Activated CD4-positive, alpha-beta T cell treated with anti-CD3 and anti-CD28 coated beads, Interleukin-2, amount 10 ng/mL, durations not matched to agents 7 days and 5 days (primary cell): ENCODE measurements at places on chromosomes 13 and 19.

DNA sequence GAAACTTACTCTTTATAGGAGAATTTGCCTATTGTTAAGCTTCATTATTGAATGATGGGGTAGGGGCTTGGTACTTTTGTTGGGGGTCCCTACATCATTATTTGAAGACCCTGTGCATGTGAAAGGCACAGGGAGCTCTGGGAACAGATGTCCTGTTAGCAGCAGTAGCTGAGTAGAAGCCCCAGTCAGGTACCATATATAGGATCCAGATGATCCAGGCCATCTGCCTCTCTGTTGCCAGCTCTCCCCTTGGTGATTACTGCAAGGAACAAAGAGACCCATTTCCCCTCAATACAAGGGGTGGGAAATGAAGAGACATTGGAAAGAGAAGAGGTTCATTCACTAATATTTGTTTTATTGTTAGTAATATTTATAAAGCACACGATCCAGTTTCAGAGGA lies 4.4 kb upstream of the MTMR6 start:
- DNase-seq = no peak

GRCh38 chr13:26914624-26915023 lies 154.0 kb upstream of the GPR12 start:
- DNase-seq = peak; percentile 17

DNA sequence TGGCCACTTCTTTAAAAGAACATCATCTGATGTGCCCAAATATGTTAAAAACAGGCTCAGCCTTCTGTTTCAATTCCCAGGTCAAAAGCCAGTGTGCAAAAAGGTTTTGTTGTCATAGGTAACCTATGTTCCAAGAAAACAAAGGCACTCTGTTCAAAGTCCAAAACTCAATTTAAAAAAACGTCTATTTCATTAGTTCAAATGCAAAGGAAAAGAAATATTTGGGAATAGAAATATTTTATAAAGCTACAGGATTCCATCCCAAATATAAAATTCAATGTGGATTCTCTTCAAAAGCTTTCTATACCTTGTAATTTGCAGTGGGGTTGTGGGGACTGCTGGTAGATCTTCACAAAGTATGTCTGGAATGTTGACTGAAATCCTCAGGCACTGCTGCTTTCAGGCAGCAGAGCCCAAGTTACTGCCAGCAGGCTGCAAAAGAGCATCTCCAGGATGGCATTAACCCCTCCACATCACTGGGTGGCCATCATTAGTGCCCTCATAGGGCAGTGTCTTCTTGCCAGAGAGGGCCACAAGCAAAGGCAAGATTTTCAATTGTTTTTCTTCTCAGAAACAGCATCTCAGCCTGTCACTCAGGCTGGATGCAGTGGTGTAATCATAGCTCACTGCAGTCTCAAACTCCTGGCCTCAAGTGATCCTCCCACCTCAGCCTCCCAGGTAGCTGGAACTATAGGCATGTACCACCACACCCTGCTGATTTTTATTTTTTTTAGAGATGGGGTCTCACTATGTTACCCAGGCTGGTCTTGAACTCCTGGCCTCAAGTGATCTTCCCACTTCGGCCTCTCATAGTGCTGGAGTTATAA lies 22.8 kb upstream of the STK24 start:
- no peak for DNase-seq

- no peak for DNase-seq
These were observed 7.2 kb upstream of the PABPC3 start for GRCh38 chr13:25088562-25089221.

GRCh38 chr19:40387155-40387554 lies 2.8 kb downstream of the HIPK4 start:
- no peak for DNase-seq

- no peak for DNase-seq
These were observed 441 bp downstream of the GJB2 start for GRCh38 chr13:20192158-20192835.

DNA sequence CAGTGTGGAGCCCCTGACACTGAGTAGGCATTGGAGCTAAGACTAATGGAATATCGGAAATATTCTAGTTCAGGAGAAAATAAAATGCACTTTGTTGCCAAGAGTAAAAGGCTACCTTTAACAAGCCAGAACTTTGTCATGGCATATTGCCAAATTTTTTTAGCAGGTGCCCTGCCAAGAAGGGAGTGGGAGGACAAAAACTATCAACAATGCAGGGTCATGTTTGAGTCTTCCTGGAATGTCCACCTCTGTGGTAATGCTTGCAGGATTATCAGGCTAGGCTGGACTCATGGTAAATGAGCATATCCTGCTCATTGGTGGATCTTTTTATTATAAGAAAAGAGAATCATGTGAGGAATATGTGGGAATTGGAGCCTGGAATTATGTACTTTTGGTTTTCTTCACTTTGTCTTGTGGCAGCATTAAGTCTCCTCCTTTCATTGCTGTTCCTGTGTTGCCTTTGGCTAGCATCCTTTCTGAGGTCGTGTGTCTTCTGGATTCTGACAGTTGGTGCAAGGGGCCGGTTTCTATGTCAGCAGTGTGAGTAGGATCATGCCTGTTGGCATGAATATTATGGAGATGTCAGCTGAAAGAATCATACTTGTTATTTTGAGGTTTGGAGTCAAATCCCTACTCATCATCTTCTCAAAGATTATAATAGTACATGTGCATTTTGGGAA lies 122.9 kb upstream of the SPRY2 start:
- DNase-seq = no peak

DNA sequence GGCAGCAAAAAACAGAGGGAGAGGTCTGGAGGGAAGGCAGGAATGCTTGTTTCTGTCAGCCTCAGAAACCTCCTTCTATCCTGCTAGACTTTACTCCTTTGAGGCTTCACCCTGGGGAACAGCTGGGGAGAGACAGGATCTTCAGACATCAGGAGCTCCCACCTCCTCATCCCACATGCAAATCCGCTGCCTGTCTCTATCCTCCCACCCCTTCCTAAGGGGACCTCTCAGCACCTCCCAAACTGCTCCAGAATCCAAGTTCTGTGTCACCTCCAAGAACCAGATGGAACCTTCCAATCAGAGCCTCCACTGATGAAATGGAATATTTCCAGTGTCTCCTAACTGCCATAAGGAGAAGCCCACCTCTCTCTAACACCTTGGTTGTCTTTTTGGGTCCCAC lies 9.7 kb upstream of the ERCC2 start:
- DNase-seq = no peak

DNA sequence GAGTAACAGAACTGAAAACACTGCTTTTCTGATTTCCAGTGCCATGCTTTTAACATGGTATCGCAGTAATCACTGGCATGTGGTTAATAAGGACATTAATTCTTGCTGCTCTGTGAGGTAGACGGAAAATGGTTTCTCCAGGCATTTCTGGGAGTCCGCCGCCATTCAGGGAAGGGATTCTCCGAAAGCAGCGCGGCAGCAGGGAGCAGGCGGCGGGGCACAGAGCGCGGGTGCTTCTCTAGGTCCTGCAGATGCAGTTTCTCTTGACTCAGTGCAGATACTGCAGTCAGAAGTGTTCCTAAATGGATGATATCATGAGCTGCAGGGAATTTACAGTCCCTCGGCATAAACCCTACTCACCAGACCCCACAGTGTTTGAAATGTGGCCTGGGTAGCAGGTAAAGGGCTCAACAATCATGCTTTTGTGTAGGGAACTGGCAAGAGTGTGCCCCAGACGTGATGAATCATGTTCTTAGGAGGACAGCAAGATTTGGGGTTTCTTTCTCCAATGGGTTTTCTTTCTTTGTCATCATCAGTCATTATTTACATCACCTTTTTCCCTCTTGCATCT lies 338.6 kb upstream of the ARGLU1 start:
- DNase-seq = no peak

DNA sequence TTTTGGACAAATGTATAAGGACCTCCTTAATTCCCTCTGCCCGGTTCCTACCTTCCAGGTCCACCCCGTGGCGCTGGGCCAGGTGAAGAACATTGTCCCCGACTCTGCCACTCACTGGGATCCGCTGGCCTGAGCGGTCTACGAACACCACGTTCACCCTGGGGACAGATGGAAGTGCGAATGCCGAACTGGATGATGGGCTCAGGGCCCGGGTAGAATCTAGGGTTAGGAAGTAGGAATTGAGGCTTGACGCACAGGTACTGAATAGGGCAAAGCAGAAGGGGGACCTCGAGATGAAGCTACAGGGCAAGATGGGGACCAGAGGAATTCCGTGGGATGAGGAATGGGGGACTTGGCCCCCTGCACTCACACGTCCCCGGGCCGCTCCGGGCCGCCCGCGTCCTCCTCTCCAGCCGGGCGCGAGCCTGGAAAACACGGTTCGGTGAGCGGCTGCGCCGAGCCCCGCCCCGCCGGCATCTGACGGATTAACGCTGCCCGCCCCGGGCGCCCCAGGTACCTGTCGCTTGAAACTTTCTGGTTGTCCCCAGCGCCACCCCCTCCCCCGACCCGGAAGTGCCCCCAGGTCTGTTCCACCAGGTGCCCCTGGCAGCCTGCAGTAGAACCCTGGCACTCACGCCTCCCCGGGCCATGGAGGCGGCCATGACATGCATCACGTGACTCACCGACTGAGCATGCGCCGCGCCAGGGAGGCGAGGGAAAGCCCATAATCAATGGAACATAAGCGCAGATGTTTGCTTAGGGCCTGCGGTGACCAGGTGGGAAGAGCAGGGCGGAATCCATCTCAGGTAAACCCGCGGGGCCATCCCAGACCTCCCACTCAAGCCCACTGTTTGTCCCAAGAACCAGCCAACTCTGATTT lies at the start of gene FDX2:
TSS of gene FDX2 (minus strand) at position 681 of the 880 bp plus-strand sequence. CDS start at position 662, 19 bp downstream.
- peak; percentile 92 for DNase-seq

DNA sequence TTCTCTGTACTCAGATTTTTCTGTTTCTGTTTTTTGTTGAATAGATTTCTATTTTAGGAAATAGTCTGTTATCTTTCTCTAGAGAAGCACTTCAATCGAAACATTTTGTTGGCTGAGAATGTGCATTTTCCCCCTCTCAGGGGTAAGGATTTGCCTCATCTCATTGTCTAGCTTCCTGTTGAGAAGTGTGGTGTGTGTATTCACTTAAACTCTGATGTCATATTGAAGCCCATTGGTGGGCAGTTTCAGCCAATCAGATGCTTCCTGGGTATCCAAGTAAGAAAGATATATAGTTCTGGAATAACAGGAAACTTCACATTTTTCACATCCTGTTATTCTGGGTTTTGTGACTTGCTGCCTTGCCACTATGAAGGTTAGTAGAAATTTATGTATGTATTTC lies 87.6 kb downstream of the ARHGEF7 start:
- no peak for DNase-seq

DNA sequence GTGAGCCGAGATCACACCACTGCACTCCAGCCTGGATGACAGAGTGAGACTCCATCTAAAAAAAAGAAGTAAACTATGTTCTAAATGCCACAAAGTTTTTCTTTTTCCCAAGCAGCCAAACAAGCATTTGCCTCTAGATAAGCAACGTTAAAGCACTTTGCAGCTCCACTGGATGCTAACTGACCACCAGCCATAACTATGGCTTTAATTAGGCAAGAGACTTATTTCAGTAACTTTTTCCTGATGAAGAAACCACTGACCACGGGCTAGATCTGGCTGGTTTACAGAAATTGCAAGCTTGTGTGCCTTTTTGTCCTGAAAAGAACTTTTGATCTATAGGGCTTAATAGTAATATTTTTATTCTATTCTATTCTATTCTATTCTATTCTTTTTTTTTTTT lies 22.1 kb downstream of the CD70 start:
- no peak for DNase-seq

DNA sequence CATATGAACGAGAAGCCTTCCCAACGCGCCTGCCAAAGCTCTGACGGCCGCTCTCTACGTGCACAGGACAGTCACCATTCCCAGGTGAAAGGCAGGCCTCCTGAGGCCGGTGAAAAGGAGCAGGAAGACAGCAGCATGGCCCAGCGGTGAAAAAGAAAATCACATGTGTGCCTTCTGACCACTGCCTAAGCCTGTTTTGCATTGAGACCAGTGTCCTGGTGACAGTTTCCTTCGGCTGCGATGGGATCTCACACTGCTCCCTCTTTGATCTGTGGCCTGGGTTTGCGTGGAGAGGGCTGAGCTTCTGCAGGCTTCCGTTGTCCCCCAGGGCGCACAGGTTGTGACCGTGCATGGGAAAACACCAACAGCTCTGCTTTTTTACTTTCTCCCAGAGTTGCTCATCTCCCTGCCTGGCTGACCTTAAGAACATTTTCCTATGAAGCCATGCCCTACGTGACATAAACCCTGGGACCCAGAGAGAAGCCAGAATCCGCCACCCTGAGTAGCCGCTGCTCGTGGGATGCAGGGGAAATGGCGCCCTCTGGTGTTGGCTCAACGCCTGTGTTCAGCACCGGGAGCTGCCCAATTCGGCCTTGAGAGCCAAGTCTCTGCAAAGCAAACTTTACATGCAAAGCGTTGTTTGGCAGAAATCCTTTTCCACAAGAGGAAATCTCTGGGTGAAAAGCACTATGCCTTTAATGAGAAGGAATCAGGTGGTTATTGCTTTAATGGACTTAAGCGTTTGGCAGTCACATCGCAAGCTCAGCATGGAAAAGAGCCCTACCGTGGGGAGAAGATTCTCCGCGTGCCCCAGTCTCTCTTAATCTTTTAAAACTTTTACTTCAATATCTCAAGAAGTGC lies 112.2 kb upstream of the GPR12 start:
- peak; percentile 66 for DNase-seq

GRCh38 chr13:112376050-112376681 lies at the start of gene SPACA7:
SPACA7 (plus strand) TSS chr13:112376355; CDS start chr13:112376386, 31 bp downstream.
- DNase-seq = no peak

- no peak for DNase-seq
These were observed 39.9 kb downstream of the SIGLEC7 start for GRCh38 chr19:51181913-51182419.

DNA sequence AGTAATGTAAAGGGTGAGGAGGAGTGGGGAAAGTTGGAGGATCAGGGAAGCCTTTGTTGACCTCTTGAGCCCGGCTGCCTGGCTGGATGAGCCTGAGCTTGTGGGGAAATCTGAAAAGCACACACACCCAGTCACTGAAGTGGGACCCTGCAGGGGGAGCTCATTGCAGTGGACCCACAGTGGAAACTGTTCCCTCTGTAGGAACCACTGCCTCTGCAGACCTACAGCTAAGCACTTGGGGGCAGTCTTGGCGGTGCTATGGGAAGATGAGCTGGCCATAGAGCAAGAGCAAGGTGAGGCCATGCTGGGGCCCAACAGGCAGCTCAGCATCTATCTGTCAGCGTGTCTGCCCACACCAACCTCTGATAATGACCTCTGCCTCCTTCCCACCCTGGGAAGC lies 294.8 kb downstream of the TSHZ3 start:
- peak; percentile 24 for DNase-seq

DNA sequence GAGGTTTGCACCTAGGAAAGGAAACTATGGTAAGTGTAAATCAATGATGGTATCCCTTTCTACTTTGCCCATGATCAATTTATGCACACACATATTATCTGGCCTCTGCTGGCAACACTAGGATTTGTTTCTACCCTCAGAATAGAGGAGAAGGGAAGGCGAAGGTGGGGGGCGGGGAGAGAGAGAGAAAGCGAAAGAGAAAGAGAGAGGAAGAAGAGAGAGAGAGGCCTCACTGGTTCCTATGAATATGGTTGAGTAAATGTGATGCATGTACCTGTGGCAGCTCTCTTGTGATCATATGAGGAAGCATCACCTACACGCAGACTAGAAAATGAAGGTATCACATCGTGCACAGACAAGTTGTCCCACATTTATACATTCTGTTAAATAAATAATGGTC lies 882.0 kb upstream of the SLITRK6 start:
- no peak for DNase-seq
